ENCODE measurements at places on chromosomes 12 and 14. TPM values are rescaled to one million over a fixed set of nuclear protein-coding genes. Genes with fewer than 3 reads are reported as not detected.

DNA sequence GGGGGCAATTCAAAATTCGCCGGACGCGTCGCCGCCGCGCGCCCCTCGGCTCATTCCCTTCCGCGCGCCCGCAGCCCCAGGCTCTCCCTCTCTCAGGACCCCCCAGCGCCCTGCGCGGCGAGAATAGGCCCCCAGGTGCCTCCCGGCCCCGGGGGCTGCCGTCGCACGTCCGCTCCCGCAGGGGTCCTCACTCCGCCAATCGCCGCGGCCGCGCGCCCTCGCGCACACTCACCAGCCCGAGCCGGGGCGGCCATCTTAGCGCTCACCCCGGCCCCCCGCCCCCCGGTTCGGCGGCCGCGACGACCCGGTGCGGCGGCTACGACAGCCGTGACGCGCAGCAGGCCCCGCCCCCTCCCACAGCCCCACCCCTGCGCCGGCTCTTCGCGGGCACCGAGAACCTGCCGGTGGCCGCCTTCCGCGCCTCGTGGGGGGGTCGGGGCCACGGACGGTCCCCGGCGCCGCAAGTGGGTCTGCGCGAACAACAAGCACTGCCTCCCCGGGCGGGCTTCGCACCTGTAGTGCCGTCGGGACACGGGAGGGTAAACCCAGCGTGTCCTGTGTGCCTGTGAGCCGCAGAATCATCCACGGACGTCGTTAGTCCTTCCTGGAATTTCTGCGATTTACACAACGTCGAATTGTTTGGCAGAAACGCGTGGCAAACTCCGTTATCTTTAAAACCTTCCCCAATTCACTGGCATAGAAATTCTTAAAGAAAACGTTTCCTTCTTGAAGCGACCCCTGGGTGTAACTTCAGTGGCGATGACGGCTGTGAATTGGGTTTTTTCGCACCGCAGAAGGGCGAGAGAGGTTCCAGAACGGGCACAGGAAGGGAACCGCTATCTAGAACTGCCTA lies 2.5 kb downstream of the USP44 start:
- DNase-seq: no peak

- DNase-seq: no peak
These were observed 33.2 kb upstream of the SSPN start for GRCh38 chr12:26162174-26162573.

DNA sequence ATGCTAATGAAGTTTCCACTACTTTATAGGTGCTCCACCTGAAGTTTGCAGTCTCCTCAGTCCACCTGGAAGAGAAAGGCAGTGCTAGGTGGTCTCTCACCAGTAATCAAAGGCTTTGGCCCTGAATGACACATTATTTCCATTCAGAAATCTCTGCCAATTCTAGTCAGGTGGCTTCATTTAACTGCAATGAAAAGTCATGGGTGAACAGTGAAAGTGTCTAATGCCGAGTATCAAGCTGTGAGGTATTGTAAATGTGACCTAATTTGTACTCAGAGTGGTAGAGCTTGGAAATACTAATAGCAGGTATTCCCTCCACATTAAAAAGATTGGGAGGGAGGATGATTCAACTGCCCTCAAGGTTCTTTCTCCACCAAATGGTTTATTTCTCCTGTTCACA lies 220.9 kb upstream of the LRFN5 start:
- peak; percentile 10 for DNase-seq

DNA sequence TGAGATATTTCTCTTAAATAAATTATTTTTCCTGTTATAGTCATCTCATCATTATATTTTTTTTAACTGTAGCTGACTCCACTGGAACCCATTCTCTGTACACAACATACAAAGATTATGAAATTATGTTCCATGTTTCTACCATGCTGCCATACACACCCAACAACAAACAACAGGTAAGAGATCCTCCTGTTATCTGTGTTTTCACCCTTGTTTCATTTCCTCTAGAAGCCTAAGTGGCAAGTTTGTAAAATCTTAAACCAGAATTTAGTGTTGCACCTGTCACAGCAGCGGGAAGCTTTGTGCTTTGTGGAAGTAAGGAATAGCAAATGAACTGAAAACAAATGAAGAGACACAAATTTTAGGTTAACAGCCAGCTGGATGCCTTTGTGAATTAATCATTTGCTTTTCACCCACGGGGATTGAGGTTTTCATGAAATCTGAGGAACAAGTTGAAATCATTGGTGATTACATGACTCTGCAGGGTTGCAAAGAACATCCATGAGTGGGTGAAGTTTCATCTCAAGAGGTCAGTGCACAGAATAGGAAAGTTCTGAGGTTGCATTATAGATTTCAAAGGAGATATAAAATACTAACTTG lies 273.9 kb upstream of the RGS6 start:
- no peak for DNase-seq

- DNase-seq: no peak
These were observed 4.7 kb upstream of the PPP2R5E start for GRCh38 chr14:63547798-63548335.

DNA sequence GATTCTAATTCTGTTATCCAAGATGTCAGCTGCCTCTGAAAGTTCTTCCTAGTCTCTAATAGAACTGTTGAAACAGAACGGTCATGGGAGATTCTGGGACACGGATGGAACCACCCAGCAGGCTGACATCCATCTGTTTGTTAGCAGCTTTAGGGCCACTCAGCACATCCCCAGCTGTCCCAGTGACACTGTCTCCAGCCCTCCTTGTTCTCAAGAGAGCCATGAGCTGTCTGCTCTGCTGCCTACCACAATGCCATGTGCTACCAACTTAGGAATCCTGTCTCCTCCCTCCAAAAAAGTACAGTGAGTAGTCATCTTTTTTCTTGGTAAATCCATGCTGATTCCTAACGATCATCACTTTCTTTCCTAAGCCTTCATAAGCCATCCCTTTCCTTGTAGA lies 130.5 kb downstream of the ZFP36L1 start:
- no peak for DNase-seq

- DNase-seq: no peak
These were observed 6.5 kb upstream of the HCFC2 start for GRCh38 chr12:104057771-104058197.

GRCh38 chr14:89447182-89447944 lies 30.3 kb upstream of the FOXN3 start:
- DNase-seq: no peak

DNA sequence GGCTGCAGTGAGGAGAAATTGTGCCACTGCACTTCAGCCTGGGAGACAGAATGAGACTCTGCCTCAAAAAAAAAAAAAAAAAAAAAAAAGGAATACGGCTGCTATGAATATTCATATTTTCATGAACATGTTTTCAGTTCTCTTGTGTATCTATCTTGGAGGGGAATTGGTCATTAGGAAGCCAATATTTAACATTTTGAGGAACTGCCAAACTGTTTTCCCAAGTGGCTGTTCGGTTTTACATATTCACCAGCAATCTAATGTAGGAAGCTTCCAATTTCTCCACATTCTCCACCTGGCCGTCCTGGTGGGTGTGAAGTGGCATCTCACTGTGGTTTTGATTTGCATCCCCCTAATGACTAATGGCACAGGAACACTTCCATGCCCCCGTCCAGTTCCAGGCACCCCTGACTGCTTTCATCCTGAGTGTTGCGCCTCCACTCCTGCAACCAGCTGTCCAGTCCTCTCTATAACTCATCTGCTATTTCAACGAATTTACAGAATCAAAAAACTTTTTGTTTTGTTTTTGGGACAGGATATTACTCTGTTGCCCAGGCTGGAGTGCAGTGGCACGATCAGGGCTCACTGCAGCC lies 5.7 kb downstream of the STXBP6 start:
- DNase-seq: no peak

ASCL1 gene
- polyA plus RNA-seq: 0.08 TPM

AMN gene
- 23.0 TPM for polyA plus RNA-seq

AHSA1 gene
- 218 TPM for polyA plus RNA-seq

KRT74 gene
- polyA plus RNA-seq: not detected

ASPG gene
- polyA plus RNA-seq: 12.3 TPM

ACRBP gene
- polyA plus RNA-seq: 6.0 TPM

CIROP gene
- not detected for polyA plus RNA-seq
